Bronchus fibroblast of lung (primary cell): ENCODE measurements at places on chromosomes 16 and 17. TPM values are rescaled to one million over a fixed set of nuclear protein-coding genes. Genes with fewer than 3 reads are reported as not detected.

The FOXL1 gene
- 20.4 and 23.4 TPM in 2 replicates for total RNA-seq

The GLOD4 gene
- 32.3 and 39.2 TPM in 2 replicates for total RNA-seq

The PYDC1 gene
- total RNA-seq = not detected in 2 replicates

The MCRIP1 gene
- total RNA-seq = 131 and 139 TPM in 2 replicates

The ANKRD13B gene
- 7.6 and 8.0 TPM in 2 replicates for total RNA-seq

The TNS4 gene
- under 0.01 and 0.17 TPM in 2 replicates for total RNA-seq
